Myocyte (in vitro differentiated cells): ENCODE measurements at places on chromosomes 2 and 18. TPM values are rescaled to one million over a fixed set of nuclear protein-coding genes. Genes with fewer than 3 reads are reported as not detected.

Gene HTR2B
- total RNA-seq = 0.78 and 2.4 TPM in 2 replicates

Gene RGPD3
- total RNA-seq = 0.16 and 0.64 TPM in 2 replicates

GRCh38 chr18:72910045-72910444 is 42.3 kb upstream of the NETO1 start:
- DNase-seq = no peak

DNA sequence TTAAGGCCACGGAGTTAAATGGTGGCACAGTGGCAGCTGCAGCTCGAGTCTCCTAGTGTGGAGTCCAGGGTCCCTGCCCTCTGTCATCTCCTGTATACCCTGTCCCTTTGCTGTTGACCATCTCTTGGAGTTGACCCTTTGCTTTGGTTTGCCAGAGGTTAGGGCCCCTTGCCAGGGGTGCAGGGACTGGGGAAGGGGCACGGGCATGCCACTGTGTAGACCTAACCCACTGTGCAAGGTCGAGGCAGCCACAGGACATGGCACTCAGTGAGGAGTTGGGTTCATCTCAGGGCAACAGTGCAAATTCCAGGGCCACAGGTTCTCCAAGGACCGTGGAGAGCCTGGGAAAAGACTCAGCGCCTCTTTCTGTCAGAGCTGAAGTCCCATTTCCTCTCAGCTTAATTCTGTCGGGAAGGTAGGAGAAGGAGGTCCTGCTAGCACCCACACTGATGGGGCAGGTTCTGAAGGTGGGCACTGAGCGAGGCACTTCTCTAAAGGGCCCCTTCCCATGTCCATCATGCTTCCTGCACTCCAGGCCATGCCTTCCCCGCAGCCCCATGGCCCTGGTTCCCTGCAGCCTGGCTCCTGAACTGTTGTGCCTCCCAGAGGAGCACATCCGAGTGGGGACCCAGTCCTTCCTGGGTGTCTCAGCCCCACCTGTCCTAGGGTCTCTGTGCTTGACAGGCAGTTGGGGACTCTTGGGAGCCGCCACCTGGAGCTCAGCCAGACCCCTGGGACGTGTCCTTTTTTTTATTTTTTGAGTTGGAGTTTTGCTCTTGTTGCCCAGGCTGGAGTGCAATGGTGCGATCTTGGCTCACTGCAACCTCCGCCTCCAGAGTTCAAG is 2.8 kb downstream of the KHK start:
- DNase-seq = no peak

DNA sequence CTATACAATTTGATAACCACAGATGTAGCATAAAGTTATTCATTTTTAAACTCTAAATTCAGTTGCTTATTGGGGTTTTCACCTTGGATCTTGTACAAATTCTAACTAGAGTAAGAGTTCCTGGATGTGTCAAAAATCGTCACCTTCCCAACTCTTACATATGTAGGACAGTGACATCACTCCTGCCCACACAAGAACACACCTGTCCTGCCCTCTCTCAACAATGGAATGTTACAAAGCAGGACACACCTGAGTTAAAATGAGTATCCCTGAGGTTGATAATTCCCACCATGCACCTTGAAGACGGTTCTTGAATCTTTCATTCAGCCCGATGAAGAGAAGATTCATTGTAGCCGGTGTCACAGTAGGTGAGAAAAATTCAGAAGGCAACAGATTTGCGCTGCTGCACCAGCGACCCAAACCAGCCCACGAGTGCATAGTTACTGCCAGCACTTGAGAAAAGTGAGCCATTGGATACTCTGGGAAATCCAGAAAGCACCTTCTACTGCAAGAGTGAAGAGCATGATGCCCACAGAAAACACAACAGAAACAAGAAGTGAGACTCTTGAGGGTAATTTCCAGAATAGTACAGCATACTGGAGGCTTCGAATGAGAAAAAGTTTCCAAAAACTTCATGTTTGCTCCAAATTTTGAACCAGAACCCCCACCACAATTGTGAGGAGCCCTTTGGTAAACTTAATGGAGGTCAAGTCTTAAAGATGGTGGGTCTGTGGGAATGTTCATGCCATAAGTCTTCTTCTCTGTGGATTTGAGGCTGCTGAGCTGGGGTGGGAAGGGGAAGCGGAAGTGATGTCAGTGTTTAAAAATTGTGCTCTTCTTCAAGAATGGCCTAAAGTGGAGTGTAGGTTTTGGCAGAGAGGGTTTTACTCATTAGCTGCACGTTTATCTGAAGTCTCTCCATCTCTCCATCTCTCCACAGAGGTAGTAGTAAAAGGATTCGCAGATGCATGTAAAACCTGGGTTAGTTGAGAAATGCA is 34.7 kb upstream of the ADAM23 start:
- no peak for DNase-seq

- DNase-seq = no peak
Observed at GRCh38 chr18:76474824-76475223, 20.2 kb downstream of the ZNF516 start.

DNA sequence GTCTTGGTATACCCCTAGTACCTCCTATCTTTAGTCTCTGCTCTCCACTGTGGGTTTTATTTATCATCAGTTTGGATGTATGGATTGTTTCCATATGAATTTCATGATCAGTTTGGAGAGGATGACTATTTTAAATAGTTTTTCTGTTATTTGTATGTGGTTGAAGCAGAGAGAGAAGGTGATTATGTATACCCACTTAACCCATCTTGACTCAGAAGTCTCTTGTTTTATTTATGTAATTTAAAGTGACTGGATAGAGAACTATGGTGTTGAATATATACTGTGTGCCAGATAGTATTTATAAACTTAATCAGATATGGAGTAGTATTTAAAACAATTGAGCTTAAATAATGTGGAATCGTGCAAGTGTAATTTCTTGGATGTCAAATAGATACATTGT is 39.9 kb downstream of the SMAD4 start:
- DNase-seq = no peak

DNA sequence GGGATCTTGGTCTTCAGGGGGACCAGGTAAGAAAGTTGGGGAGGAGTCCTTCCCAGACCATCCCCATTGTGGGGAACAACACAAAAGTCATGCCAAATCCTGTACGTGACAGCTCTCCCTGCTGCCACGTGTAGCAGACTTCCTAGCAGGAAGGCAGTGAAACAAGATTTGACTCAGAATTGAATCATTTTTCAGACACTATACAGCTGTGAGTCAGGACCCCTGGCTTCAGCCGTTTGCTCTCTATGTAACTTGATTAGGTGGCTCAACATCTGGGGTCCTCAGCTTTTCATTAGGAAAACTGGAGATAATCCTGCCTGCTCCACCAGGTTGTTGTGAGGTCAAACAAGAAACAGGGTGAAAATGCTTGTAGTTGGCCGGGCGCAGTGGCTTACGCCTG is 32.9 kb upstream of the PDCL3 start:
- DNase-seq = no peak

DNA sequence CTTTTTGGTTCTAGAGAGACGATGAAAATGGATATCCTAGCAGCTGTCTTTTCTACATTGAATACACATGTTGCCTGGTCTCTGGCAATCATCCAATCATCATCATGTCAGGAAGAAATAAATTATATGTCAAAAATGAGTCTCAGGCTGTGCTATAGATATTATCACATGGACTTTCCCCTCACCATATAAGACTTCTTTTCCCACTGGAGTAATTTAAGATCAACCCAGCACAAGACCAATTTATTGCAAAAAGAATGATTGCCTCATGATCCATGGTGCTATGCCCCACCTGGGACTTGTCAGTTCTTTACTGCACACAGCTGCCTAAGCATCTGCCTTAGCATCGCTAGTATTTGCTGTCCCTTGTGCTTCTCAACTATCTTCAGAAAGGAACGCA is 783.7 kb upstream of the TMEFF2 start:
- peak; percentile 15 for DNase-seq

- no peak for DNase-seq
Observed at GRCh38 chr2:233360771-233361176, 6.5 kb downstream of the DGKD start.

DNA sequence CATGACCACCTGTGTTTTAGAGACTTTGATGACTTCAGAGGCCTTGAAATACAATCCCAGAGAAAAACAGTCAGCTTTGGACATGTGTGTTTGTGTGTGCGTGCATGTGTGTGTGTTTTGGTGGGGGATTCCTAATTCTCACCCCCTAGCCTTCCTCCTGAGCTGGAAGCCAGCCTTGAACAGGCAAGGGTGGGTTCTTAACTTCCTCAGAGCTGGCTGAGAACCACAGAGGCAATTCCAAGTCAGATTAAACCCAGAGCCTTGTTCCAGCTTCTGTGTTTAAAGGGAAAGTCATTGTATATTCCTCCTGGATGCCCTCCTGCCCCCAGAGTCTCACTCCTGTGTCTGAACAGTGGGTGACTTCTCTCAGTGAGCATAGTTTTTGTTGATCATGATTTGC is 45.2 kb upstream of the MGAT4A start:
- no peak for DNase-seq
